Activated naive CD4-positive, alpha-beta T cell (primary cell): ENCODE measurements at places on chromosomes 3 and 15.

DNA sequence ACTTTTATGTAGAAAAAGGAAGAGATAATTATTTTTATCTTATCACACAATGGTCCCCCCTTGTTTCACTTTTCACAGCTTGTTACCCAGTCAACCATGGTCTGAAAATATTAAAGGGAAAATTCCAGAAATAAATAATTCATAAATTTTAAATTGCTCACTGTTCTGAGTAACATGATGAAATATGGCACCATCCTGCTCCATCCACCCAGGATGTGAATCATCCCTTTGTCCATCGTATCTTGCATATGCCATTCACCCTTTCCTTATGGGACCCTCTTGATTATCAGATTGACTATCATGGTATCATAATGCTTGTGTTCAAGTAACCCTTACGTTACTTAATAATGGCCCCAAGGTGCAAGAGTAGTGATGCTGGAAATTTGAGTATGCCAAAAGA, 43.7 kb downstream of the ANKRD28 start:
- no peak for DNase-seq

GRCh38 chr15:78616506-78616905, 4.3 kb downstream of the CHRNA3 start:
- no peak for DNase-seq

DNA sequence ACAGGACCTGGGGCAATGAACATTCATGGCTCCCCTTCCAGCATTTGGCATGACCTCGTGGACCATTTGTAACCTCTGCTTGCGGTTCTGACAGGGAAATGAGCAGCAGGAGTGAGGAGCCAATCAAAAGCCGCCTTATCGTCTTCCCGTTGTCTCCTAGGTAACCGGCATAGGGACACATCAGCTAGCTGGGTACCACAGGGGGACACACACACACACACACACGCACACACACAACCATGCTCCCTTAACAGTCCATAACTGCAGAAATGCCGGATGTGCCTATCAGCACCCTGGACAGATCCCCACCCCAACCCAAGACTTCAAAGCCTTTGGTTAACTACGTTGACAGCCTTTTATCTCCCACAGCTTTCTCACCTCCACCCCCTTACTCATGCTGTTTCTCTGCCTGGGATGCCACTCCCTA, 53.4 kb upstream of the CCDC174 start:
- peak; percentile 7 for DNase-seq

DNA sequence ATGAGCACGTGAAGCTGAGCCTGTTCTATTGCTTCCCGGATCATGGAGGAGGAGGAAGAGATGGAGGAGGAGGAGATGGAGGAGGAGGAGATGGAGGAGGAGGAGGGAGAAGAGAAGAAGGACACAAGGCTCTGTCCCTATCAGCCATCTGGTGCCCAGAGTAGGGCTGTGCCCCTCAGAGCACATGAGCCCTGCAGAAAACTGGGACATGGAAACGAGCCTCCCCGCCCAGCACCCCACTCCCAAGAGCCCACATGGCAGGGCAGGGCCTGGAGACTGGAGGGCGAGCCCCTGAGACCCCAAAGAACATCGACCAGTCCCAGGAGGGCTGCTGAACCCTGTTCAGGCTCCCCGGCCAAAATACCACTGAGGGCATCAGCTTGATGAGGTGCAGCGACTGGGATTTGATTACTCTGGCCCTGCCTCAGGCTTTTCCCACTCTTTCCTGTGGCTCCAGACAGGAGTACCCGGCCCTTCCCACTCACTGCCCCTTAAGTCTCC, 285.6 kb downstream of the UACA start:
- DNase-seq = no peak

DNA sequence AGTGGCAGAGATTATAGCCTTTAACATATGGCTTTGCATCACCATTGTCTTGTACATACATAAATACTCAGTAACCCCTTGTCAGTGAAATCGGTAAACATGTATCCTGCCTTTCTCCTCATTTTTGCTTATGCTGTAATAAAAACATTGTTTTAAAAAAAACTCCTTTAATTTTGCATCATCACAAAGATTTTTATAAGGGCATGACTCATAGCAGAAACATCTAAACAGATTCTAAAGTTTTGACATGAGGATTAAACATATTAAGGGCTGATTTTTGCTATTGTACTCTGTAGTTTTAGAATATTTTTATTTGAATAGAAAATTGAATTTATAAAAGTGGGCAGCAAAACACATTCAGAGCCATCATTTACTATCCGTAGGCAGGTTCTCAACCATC, 275.9 kb downstream of the ZIC4 start:
- no peak for DNase-seq

DNA sequence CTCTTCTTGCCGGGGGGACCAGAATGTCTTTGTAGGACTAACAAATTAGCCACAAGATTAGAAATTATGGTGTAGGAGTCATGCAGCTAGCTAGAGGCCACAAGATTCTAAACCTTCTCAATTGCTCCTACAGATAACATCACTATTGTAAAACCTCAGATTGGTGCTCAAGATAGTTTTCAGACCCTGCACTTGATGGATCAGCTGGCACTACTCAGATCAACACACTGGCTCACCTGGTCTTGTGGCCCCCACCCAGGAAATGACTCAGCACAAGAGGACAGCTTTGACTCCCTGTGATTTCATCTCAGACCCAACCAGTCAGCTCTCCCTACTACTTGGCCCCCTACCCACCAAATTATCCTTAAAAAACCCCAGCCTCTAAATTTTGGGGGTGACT, 124.1 kb upstream of the RASGRP1 start:
- no peak for DNase-seq

DNA sequence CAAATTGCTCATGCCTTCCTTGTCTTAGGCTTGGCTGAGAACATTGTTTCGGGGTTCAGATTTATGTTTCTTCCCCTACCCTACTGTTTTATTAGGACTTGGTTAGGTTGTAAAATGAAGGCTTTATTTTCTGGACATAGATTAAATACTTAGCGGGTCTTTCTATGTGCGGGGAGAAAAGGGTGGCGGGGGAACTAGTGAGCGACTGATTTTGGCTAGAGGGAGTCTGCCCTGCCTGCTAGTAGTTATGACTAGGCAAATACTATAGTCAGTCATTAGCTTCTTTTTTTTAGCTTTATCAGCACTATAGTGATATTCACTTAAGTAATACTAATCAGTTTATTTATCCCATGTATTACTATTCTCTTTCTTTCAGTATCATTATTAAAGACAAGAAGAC, 3.6 kb downstream of the CADM2 start:
- DNase-seq = no peak

GRCh38 chr15:91099616-91099994, 452 bp upstream of the SV2B start:
- no peak for DNase-seq

DNA sequence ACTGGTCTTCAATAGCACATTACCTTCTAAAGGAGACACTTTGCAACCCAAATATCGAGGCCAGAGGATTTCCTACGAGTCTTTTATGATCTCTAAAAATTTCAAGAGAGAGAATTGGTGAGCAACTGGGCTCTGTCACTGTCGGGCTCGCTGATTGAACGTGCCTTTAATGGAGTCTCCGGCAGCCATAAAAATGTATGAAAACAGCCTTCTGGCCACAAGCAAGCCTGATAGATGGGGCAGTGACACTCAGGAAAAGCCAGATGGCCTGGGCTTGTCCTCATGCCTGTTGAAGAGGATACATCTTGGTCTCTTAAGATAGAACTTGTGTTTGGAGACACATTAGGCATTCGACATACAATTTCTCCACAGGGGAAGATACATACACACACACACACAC, 419.5 kb upstream of the PROK2 start:
- DNase-seq = no peak

GRCh38 chr3:131505421-131505820, 2.6 kb upstream of the MRPL3 start:
- DNase-seq = no peak

- DNase-seq = no peak
Measured at GRCh38 chr3:171881251-171881650, 38.1 kb downstream of the TMEM212 start.

DNA sequence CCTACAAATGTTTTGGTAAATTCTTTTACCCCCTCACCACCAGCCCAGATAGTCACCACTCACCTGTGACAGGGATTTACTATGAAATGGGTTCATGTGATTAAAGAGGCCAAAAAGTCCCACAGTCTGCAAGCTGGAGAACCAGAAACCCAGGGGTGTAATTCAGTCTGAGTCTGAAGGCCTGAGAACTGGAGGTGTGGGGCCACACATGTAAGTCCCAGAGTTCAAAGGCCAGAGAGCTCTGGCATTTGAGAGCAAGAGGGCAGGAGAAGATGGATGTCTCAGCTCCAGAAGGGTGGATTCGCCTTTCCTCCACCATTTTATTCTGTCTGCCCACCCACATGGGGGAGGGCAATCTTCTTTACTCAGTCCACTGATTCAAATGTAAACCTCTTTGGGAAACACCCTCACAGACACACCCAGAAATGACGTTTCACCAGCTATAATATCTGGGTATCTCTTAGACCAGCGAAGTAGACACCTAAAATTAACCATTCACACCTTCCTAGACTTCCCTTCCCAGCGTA, 11.9 kb downstream of the RTP3 start:
- no peak for DNase-seq

- no peak for DNase-seq
Measured at GRCh38 chr3:107032111-107032510, 345.1 kb upstream of the CCDC54 start.

DNA sequence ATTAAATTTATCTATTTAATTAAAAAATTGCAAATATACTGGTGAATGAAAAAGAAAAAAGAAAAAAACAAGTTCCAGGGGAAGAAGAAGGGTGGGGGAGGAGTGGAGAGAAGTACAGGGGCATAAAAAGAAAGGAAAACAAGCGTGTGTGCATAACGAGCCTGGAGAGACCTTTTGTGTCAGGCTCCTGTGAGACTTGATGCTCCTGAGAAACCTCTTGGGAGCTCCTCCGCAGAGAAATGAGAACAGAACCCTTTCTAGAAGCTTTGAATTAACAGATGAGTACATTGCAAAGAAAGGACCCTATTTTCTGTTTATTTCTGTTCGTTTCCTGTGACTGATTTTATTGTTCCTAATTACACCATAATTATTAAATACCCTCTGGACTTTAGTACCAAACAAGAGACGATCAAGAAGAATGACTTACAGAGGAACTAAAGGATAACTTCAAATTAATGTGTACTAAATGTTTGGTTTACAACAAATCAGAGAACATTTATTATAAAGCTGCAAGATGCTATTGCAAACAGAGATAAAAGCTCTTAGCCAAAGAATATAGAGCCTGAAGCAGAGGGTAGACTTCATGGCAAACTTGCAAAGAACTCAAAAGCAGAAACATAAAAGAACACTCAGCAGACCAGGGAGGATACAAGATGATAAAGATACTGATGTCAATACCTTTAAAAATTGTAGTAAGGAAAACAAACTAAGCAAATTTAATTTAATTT, 74.7 kb downstream of the DPPA2 start:
- DNase-seq = no peak

DNA sequence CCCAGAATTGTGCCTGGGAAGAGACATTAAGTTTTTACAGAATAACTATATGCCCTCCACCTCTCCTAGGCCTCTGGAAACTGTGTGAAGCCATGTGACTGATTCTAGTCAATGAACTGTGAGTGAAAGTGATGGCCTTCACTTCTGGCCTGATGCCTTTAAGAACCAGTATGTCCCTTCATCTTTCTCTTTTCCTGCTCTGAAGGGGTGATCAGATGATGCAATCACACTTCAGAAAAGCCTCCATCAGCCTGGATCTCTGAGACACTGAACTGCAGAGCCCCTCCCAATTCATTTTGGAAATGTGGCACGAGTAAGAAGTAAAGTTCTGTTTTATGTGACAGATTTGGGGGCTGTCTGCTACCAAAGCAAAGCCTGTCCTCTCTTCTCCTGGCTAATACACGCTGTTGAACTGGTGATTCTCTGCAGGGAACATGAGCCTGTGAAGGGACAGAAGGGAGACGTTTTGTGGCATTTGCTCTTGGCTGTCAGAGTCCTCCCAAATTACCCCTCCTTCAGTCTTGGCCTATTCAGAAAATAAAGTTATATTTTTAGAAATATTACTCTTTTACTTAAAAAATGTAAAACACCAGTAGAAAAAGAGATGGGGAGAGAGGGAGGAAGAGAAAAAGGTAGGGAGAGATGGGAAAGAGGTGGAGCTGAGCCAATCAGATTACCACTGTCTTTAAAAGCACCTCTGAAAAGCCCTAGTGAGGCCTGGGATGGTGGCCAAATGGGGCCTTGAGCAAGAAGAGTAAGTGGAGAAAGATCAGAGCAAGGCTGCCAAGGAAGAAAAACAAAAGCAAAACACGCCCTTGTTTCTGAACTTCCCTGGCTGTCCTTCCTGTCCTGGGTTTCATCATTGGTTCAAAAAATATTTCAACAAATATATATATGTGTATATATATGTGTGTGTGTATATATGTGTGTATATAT, 40.9 kb upstream of the RYK start:
- DNase-seq = no peak

DNA sequence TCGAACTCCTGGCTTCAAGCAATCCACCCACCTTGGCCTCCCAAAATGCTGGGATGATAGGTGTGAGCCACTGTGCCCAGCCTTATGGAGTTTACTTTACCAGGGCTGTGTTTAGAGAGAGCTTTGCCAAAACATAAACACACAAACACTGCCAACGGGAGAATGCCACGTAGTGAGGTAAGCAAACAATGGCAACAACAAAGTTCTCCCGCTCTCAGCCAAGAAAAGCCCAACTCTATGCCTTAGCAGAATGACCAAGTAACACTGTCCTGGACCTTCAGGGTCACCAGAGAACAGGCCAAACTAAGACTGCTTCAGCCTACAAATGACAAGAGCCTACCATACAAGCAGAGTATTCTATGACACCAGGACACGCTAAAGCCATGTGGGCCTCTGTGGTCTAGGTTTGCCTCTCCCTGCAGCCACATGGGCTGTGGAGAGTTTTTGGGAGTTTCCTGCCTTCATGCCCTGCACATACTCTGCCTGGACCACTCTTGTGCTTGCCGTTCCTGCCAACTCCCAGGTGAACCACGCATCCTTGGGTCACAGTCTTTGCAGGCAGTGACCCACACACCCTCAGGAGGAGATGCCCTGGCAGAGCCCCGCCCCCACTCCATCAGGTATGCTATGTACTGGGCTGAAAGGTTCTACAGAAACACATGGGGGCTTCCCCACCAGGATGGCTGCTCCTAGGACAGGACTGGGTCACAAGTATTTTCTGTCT, 21.6 kb upstream of the CNBP start:
- DNase-seq = no peak

- no peak for DNase-seq
Measured at GRCh38 chr3:185528532-185528931, 23.9 kb downstream of the LIPH start.

- no peak for DNase-seq
Measured at GRCh38 chr15:35907511-35907910, 361.5 kb upstream of the DPH6 start.

- no peak for DNase-seq
Measured at GRCh38 chr3:187976365-187976900, 177.5 kb upstream of the LPP start.

DNA sequence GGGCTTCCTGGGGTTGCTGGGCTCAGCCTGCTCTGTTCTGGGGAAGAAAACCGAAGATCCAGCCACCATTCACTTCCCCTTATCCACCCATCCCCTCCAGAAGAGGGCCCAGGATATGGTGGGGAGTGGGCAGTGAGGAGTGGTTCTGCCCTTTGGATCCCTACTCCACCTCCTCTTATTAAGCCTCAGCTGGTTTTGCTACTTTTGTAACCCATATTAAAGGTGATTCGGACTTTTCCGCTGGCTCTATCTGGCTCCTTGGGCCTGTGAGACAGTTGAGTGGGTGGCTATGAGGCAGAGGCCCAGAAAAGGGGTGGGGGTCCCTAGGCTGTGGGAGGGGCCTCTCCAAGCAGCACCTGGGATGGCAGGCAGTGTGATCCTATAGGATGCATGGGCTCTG, 33.8 kb downstream of the NBEAL2 start:
- no peak for DNase-seq
